ENCODE measurements at places on chromosomes 4 and X.
A peak's percentile ranks its signal among the peaks of the same experiment; 100 is the strongest.

DNA sequence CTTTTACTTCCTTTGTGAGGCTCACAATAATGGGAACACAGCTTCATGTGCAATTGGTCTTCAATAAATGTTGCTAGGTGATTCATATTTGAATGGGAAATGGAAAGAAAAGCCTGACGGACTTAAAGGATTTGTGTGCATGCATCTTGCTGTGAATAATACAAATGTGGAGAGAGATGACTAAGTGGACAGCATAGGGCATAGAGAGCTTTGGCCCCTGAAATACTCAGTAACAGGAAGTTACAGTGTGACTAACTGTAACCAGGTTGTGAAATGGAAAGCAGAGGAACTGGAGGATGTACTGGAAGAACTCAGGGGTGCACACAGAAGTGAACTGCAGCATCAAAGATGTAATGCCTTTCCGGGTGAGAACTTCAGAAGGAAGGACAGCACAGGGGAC lies 206.7 kb downstream of the MGST2 start:
- peak; percentile 10 for DNase-seq

GRCh38 chrX:29617725-29618124 lies 597.6 kb upstream of the MAGEB2 start:
- DNase-seq = no peak

DNA sequence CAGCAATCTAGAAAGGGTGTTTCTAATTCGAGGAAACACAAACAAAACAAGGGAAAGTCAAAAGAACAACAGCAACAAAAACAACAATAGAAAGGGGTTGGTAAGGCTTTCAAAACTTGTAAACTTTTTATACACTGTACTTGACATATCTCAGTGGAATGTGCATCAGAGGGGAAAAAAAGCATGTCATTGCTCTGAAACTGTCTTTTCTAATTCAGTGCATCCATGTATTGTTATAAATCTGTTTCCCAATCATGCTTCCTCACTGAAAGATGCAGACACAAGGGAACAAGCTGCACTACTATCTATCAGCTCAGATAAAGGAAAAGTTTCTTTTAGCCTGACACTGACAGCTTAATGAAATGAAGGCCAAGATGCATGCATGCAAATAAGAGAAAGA lies 44.2 kb upstream of the PCDH18 start:
- no peak for DNase-seq

GRCh38 chr4:41461780-41462307 lies 76.1 kb upstream of the LIMCH1 start:
- DNase-seq = no peak

DNA sequence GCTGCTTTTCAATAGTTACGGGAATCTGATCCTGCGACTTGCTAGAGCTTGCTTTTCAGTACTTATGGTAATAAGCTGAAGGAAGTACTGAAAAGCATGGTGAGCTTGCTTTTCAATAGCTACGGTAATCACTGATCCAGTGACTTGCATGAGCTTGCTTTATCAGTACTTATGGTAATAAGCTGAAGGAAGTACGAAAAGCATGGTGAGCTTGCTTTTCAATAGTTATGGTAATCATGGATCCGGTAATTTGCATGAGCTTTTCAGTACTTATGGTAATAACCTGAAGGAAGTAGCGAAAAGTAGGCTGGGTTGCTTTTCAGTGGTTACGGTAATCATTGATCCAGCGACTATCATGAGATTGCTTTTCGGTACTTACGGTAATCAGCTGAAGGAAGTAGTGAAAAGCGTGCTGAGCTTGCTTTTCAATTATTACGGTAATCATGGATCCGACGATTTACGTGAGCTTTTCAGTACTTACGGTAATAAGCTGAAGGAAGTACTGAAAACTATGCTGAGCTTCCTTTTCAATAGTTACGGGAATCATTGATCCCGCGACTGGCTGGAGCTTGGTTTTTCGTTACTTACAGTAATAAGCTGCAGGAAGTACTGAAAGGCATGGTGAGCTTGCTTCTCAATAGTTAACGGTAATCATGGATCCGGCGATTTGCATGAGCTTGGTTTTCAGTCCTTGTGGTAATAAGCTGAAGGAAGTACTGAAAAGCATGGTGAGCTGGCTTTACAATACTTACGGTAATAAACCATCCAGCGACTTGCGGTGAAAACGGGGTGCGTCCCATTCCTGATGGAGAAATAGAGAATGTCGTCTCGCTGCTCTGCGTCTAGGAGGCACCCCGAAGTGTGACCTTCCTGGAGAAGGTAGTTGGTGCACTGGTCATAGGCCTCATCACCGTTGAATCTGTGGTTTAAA lies 6.5 kb downstream of the CRLF2 start:
- DNase-seq = peak; percentile 75

DNA sequence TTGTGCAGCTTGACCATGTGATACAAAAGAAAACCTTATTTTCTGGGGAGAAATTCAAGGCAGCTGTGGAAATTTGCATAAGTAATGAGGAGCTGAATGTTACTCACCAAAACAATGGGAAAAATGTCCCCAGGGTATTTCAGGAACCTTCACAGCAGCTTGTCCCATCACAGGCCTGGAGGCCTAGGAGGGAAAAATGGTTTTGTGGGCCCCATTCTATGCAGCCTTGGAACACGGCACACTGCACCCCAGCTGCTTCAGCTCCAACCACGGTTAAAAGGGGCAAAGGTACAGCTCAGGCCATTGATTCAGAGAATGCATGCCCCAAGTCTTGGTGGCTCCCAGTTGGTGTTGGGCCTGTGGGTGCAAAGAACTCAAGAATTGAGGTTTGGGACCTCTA lies 216.1 kb downstream of the MAGEE1 start:
- no peak for DNase-seq

GRCh38 chrX:50996930-50997329 lies 86.4 kb downstream of the BMP15 start:
- no peak for DNase-seq

DNA sequence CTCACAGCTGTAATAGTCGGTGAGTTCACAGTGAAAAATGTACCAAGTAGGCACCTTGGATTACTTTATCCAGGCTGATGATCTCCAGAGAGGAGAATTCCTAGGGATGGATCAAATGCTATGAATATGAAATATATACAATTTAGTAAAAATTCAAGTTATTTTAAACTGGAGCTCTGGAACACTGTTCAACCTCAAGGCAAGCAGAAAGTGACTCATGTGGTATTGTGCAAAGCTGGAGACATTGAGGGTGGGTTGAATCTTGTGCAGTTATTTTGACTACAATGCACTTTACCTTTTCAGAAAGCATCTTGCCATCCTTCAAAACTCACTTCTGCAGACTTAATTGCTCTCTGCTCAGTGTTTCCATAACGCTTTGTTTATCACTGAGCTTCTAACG lies 43.4 kb downstream of the OSTC start:
- no peak for DNase-seq

DNA sequence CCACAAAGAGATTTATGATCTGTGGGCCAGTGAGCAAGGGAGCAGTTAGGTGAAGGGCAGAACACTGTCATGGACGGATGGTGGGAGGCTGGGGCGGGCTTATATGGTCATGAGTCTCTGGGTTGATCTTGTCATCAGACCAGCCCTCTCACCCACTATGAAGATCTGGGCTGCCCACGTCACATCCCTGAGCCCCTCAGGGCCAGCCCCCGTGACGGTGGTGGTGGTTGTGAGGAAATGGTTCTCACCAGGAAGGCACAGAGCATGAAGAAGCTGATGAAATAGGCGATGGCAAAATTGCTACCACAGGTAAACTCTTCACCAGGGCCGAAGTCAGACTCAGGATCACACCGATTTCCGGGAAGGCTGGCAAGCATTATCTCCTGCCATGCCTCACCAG lies 11.1 kb upstream of the SYP start:
- DNase-seq = no peak

GRCh38 chr4:158805635-158806471 lies 37.0 kb downstream of the FNIP2 start:
- DNase-seq = peak; percentile 11

- DNase-seq = no peak
Measured at GRCh38 chrX:115357326-115358120, 68.0 kb downstream of the LUZP4 start.

- no peak for DNase-seq
Measured at GRCh38 chr4:172404676-172405075, 591.5 kb downstream of the GALNTL6 start.

DNA sequence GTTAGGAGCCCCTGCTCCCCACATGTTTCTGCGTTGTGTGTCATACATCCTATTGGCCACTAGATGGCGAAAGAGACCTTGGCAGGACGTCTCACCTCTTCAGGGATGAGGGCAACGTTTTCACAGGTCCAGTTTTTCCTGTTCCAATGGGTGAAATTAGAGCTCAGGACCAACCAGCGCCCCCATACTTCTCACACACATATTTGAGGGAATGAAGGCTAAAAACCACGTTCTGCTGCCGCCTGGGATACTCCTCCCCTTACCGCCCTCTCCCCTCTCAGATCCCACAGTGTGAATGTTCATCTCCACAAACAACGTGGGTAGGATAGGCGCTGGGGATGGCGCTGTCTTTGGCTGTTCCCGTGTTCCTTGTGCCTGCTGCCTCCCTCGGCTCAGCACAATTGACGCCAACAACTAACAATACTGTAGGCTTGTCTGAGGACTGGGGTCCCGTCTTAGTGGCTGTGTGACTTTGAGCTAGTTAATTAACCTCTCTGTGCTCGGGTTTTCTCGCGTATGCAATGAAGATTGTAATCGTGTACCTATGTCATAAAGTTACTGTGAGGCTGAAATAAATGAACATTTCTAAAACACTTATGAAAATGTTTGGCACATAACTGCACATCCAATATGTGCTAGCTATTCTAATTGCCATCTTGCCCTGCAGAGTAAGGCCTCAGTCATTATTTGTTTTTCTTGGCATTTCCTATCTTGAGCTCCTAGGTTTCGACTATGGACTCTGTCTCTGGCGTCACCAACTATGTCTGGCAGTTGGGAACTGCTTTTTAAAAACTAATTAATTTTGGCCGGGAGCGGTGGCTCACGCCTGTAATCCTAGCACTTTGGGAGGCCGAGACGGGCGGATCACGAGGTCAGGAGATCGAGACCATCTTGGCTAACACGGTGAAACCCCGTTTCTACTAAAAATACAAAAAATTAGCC lies 181.3 kb upstream of the STK26 start:
- peak; percentile 46 for DNase-seq

DNA sequence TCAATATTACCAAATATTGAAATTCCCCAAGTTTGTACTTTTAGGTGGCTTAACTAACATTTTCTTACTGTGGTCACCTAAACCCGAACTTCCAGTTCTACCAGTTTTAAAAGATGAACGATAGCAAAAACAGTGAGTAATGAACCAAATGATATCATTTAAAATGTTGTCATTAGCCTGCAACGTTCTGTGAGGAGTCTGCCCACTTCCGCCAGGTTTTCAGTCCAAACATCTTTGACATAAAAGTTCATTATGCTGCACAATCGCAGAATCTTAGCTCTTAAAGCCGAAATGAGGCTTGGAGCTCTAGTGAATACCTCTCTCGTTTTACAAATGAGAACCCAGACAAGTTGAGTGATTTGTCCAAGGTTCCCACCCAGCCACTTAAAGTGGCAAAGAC lies 762 bp downstream of the PIGA start:
- no peak for DNase-seq

- no peak for DNase-seq
Measured at GRCh38 chr4:184287697-184288255, 70.1 kb upstream of the ENPP6 start.

DNA sequence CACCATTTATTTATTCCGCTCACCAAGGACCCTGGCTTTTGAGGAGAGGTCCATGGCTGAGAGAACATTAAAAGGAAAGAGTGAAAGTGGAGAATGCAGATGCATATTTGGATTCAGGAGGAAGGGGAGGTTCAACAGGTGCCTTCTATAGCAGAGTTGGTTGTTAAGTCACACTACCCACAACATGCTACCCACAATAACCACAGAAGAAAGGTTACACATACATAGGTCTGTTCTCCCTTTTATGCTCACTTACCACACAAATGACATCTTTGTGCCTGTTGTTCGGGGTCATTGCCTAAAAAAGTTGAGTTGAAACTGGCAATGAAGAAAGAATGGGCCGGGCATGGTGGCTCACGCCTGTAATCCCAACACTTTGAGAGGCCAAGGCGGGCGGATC lies 587.4 kb downstream of the RPA4 start:
- DNase-seq = no peak

- DNase-seq = no peak
Measured at GRCh38 chr4:85952972-85953650, 406.7 kb downstream of the MAPK10 start.

DNA sequence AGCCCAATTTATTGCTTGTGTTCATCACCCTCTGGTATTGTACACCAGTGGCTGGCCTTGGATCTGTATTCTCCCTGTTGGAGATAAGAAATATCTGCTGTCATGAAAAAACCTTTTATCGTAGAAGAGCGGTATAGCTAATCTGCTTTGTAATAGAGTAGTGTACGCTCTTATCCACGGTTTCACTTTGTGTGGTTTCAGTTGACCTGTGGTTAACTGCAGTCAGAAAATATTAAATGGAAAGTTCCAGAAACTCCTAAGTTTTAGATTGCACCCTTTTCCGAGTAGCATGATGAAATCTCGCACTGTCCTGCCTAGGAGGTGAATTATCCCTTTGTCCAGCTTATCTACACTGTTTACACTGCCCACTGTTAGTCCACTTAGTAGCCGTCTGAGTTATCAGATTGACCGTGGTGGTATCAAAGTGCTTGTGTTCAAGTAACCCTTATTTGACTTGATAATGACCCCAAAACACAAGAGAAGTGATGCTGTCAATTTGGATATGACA lies 42.4 kb downstream of the KDM6A start:
- DNase-seq = no peak

DNA sequence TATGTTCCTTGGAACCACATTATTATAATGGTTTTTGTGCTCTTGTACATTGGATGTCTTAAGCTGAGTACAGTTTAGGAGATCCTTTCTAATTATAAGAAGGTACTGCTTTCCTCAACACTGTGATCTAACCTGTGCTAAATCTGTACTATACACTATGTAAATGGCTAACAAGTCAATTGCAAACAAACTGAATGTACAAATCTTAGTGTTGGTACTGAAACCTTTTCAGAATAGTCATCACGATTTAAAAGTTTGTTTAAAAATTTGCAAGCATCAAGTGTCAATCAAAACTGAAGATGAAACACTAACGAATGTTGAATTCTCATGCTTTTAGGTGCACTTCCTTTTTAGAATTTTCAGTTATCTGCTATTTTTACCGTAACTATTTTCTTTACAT lies 2090.4 kb upstream of the TENM3 start:
- DNase-seq = no peak

DNA sequence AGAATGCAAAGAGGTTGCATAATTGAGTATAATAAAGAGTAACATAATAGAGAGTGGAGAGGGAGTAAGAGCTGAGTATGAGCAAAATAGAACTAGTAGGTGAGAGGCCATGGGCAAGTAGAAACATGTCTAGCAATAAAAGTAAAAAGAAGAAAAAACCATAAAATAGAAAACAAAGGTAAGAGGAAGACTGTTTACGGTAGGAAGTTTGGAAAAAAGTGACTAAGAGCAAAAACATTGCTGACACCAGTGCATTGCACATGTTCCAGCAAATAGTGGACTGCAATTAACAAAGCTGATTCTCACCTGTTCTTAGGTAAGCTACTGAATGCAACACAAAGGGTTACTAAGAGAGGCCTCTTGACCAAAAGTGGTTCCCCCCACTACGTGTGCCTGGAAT lies 202.9 kb downstream of the TEX13A start:
- DNase-seq = no peak
